ENCODE measurements at places on chromosomes 12 and 14.

DNA sequence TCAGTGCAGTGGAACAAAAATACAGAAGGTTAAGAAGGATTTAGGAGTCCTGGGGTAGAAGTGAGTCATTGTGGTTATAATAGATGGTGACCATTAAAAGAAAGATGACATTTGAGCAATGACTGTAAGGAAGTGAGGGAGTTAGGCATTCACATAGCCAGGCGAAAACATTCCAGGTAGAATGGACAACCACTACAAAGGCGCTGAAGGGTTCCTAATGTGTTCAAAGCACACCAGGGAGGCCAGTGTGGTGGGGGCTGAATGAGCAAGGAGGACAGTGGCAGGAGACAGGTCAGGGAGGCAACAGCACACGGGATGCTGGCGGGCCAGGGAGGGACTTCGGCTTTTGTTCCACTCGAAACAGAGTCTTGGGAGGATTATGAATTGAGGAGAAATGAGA, 129.9 kb downstream of the NPAS3 start:
- peak; percentile 17 for DNase-seq

DNA sequence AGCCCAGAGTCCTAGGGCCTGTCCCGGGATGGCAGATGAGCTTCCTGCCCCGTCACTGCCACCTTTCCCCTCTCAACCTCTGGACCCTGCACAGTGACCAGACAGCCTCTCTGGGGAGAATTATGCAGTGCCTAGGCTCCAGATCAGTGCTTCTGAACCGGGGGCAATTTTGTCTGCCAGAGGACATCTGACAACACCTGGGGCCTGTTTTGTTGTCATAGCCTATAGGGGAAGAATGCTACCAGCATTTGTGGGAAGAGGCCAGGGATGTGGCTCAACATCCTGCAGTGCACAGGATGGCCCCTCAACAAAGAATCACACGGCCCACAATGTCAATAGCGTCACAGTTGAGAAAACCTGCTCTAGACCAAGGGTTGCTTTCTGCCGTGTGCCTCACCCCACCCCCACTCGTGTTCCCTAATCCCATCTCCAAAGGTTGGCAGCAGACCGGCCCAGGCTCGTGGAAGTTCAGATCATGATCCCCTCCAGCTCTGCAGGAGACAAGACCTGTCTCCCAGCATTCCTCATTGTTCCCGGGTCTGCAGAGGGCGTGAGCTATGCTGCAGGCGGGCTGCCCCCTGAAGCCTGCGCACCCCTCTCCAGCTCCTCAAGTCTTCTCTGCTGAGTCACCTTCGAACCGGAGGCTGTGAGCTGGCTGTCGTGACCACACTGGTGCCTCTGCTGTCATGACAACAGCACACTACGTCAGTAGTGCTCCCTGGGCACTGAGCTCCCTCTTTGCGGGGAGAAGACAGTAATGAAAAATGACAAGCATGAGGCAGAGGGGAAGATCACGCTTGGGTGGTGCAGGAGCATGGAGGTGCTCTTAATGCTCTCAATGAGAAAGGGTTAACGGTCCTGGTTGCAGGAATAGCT, 2.0 kb upstream of the GAPDH start:
- peak; percentile 99 for DNase-seq

DNA sequence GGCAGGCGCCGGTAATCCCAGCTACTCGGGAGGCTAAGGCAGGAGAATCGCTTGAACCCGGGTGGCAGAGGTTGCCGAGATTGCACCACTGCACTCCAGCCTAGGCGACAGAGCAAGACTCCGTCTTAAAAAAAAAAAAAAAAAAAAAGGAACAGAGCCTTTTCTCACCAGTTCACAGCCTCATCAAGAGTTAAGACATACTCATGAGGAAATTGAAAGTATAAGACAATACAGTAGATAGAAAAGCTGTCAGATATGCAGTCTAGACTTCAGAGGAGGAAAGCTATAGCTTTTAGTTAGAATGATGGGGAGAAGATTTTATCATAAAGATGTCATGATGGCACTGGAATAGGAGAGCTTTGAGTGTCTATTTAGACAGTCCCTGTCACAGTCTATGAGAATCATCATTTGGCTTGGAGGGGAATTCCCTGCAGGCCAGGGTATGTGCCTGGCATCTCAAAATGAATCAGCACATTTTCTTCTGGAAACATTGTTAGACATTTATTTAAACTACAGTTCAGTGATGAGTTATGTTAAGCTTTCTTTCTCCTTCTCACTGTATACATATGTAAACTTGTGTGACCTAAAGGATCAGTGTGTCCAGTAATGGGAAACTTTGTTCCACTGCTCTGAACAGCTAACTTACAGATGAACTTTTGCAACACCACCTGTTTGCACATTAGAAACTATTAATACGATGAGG, 2.9 kb upstream of the RAB35 start:
- peak; percentile 35 for DNase-seq

GRCh38 chr14:23568600-23569331, 1.2 kb upstream of the AP1G2 start:
- DNase-seq: no peak

DNA sequence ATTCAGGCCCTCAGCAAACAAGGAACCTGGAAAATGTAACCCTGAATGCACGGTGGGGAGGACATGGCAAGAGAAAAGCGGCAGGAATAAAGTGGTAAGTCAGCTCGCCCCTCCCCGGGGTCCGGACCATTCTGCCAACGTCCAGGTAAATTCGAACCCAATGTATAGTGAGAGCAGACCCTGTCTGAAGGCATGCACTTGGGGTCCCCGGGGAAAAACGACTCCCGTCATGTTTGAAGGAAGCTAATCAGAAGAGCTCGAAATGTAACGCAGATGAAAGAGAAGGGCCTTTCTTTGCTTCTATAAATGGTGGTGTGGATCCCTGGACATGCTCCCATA, 193 bp downstream of the ACACB start:
- no peak for DNase-seq

- DNase-seq: peak; percentile 42
Observed at GRCh38 chr14:77682158-77682553, 25.7 kb downstream of the ALKBH1 start.

GRCh38 chr14:97349463-97349862, 552.3 kb downstream of the VRK1 start:
- no peak for DNase-seq

- DNase-seq: peak; percentile 45
Observed at GRCh38 chr14:50366115-50366514, 30.6 kb downstream of the CDKL1 start.

DNA sequence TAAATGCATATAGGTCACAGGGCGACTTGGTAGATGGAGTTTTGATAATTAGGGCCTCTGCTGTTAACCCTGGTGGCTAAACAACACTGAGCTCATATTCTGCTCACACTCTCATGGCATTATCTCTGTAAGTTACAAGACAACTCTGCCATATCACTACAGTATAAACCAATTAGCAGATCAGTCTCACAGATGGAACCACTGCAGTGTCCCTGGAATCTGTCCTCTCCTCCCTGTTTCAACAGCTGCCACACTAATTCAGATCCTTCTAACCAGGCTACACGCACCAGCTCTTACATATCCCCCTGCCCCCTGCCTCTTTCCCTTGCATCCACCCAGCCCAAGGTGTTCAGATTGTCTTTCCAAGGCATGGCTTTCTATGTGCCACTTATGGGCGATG, 161.0 kb upstream of the RMST start:
- DNase-seq: no peak

Measured in fibroblast of mammary gland (primary cell).